Activated CD4-positive, alpha-beta T cell treated with anti-CD3 and anti-CD28 coated beads for 4 hours (primary cell): ENCODE measurements at places on chromosomes 4 and X.

DNA sequence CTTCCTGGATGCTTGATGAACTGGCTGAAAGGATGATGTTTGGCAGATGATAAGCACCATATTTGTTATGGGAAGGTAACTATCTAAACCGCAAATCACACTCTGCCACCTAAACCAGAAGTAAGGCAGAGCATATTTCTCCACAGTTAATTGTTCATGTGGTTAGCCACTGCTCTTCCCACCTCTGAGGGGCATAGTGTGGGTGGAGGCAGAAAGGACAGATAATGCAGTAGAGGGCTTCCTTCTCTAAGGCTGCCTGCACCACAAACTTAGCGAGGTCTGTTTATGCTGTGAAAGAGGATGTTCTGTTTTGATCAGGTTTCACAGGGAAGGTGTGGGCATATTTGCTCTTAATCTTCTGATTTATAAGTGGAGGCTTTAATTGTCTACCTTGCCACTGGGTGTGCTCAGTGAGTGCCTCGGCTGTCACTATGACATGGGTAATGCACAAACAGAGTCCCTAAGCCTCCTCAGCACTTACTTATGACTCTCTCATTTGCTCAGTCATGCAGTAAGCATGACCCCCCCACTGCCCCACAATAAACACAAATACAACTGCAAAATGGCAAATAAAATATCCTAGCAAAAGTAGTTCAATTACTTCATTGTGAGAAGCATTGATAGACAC lies 401.0 kb downstream of the TMA16 start:
- peak; percentile 0 for DNase-seq

DNA sequence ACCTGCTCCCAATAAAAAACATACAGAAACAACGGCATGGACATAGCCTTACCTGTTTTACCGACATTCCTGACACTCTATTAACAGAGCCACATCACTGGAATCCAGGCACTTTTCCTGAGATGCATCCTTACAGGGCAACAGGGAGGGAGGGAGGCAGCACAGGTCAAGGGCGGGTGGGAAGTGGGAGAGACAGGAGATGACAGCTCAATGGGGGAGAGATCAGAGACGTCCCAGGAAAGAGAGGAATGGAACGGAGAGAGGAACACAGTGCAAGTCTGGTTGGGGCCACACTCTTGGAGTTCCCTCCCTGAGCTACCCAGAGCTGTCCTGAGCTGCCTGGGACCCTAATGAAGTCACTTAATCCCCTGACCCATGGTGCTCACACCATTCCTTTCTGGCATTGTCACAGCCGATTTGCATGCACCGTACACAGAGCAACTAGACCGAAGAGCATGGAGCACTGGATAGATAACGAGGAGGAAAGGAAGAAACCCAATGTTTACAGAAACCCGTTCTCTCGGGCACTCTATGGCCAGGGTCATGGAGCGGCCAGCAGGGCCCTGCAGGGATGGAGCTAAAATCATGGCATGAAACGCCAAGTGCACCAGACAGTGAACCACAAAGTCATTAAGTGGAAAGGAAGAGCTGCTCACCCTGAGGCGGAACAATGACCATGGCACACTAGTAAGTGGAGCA lies 93.1 kb downstream of the NSUN7 start:
- no peak for DNase-seq

DNA sequence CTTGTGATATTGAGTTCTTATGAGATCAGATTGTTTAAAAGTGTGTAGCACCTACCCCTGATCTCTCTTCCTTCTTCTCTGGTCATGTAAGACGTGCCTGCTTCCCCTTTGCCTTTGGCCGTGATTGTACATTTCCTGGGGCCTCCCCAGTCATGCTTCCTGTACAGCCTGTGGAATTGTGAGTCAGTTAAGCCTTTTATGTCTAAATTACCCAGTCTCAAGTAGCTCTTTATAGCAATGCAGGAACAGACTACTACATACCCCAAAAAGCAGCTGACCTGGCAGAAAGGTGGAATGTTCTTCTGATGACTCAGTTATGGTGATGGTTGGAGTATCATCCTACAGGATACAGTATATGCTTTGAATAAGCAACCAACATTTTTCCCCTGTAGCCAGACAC lies 11.4 kb upstream of the MCUB start:
- DNase-seq, result peak; percentile 9

DNA sequence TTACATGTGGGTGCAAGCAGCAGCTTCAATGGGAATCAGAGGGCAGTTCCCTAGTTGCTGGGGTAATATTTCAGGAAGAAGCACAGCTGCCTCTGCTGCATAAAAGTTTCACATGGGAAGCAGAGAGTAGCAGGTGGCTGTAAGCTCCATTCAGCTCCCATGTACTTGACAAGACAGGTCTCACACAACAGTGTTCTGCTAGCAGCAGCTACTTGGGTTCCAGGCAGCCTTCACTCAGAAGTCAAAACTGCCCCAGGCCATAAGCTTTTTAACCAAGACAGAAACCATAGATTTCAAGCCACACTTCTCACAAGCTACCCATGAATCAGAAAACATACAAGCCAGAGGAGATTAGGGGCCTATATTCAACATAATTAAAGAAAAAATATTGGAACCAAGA lies 41.4 kb upstream of the SPIN2A start:
- DNase-seq, result no peak
